ENCODE measurements at places on chromosomes 4 and X.

GRCh38 chrX:49247916-49248811 lies 12.9 kb downstream of the CCDC22 start:
- no peak for DNase-seq

- DNase-seq: no peak
Measured at GRCh38 chr4:88999392-88999930, 57.5 kb downstream of the FAM13A start.

DNA sequence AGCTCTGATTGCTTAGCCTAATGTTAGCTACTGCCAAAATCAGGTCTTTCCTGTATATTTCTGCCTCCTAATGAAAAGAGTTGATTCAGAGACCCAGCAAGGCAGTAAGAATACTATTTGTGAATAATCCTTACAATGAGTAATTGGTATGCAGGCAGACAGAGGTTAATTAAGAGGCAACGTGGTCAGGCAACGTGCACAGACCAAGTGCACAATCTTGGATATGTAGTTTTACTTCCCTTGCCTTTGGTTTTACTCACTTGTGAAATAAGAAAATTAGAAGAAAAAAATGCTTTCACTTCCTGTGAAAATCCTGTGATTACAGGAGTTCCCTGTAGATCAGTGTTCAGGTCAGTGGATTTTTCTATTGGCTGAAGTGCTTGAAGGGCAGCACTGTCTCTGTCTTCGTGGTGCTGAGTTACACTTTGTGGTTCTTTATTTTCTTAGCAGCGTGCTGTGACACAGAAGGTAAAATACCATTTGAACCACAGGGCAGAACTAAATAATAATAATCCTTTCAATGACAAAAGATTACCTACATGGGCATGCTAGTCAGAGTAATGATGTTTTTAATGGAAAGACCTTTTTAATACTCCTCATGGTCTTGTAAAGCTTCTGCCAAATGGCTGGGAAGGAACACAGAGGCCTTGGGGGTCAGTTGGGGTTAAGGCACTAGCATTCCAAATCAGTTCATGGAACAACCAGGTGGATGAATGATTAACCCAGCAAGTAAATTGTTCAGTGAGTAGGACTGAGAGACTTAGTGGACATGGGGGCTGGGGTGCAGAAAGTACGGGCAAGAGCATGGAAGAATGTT lies 430.9 kb downstream of the MAPK10 start:
- no peak for DNase-seq

DNA sequence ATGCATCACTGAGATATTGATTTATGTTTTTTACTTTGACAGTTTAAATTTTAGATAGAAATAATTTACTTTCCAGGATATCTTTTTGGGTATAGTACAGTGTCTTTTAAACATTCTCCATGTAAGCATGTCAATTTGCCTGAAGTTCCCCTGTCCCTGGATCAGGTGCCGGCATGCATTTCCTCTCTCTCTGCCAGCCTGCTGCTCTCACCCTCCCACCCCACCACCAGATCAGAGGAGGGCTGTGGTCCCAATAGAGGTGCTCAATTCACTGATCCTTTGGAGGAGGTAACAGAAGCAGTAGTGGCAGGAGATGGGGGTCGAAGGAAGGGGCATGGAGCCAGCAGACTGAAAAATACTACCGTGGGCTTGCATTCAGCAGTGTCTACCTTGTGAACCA lies 28.3 kb upstream of the DSPP start:
- DNase-seq: no peak

GRCh38 chr4:87525636-87526295 lies 3.4 kb downstream of the SPARCL1 start:
- no peak for DNase-seq

DNA sequence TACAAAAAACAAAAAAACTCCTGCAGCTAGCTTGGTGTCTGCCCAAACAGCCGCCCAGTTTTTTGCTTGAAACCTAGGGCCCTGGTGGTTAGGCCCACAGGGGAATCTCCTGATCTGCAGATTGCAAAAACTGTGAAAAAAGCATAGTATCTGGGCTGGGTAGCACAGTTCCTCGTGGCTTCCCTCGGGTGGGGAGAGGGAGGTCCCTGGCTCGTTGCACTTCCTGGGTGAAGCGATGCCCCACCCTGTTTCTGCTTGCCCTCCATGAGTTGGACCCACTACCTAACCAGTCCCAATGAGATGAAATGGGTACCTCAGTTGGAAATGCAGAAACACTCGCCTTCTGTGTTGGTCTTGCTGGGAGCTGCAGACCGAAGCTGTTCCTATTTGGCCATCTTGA lies 18.6 kb upstream of the BRWD3 start:
- no peak for DNase-seq

DNA sequence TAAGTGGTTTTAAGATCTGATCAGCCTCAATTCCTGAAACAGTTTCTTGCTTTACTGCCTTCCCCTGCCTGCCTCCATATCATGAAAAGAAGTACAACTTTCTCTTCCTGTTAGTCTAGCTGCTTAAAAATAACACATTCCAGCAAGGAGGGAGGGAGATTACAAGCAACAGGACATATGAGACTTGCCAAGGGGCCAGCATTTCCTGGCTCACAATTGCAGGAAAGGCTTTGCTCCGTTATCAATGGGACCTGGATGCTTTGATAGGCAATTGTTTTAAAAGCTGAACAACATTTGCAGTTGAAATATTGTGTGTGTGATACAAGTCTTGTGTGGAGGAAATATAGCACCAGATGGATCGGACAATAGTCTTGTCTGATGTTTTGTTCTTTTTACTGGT lies 425.0 kb downstream of the FAT4 start:
- DNase-seq: no peak

DNA sequence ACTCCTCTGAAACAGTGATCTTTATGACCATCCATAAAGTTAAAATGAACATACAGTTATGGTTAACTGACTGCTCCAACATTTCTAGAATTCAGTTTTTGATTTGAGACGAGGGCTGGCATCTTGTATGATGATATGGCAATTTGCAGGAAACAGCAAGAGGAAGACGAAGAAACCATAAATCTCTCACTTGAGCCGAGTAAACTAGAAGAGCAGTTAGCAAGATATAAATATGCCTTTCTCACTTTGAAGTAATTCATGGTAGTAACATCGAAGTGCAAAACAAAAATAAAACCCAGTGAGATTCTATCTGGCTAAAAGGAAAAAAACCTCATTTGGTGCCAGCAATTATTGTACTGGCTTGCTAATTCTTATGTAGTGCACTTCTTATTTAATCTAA lies 139.0 kb upstream of the SPRY1 start:
- DNase-seq: no peak

DNA sequence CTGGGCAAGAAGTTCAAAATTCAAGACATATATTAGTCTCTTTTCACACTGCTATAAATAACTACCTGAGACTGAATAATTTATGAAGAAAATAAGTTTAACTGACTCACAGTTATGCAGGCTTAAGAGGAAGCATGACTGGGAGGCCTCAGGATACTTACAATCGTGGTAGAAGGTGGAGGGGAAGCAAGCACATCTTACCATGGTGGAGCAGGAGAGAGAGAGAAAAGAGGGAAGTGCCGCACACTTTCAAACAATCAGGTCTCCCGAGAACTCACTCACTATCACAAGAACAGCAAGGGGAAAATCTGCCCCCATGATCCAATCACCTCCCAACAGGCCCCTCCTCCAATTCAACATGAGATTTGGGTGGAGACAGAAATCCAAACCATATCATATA lies 273.3 kb upstream of the RASGEF1B start:
- no peak for DNase-seq

GRCh38 chr4:42658261-42658660 lies 1.4 kb upstream of the ATP8A1 start:
- DNase-seq: no peak

- DNase-seq: no peak
Measured at GRCh38 chrX:116872931-116873330, 410.2 kb upstream of the CT83 start.

DNA sequence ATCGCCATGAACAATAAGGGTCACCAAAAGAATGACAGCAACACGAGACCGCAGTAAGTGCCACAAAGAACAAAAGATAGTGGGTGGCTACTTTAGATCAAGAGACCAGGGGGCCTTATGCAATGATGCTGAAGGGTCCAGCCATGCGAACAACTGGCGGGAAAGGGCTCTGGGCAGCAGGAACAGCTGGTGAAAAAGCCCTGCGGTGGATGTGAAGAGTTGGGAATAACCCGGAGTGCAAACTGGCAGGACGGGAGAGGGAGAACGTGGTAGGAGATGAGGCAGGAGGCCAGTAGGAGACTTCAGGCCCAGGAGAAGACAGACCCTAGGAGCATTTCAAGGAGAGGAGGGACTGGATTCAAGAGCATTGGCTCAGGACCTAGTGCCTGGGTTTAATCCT lies 120.2 kb downstream of the AFAP1 start:
- no peak for DNase-seq

DNA sequence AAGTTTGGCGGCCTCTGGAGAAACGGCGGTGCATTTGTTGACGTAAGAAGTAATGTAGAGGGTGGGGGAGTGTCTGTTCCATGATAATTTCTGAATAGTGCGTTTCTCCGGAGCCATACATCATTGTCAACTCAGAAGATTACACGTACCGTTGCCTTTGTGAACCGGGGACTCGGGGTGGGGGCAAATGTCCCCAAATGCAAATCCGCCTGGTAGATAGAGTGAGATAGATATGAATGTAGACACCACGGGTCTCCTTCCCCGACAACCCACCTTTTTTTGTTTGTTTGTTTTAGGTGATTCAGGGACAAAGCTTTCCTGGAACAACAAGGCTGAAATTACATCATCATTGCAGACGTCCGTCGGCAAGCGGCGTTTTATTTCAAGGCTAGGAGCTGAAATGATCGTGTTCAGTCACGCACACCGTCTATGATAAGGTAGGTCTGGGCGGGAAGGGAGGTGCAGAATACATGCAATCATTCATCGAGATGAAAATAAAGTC lies 96.0 kb upstream of the PPP2R3B start:
- no peak for DNase-seq

DNA sequence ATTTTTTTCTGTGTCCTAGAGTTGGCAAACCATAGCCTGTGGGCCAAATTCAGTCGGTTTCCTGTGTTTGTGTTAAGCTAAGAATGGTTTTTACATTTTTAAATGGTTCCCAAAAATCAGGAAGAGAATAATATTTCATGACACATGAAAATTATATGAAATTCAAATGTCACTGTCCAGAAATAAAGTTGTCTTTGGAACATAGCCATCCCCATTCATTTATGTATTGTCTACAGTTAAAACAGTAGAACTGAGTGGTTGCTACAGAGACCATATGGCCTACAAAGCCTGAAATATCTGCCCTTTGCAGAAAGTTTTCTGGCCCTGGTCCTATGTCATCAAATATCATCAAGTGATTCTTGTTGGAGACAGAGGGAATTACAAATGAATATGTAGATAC lies 15.5 kb downstream of the FRMPD4 start:
- no peak for DNase-seq

DNA sequence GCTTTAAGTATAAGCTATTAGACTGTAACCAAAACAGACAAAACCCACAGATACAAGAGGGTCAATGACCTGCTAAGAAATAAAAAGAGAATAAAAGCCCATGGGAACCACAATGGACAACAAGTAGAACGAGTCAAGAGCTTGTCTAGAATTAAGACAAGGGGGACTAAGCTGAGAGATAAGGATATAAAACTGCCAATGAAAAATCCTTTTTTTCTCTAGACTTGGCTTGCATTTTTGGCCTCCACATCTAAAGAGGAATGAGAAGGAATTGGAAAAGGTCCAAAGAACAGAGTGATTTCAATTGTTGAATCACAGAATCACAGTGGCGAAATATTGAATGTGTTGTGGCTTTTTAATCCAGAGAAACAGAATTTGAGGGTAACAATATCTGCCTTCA lies 135.7 kb downstream of the QDPR start:
- DNase-seq: no peak

DNA sequence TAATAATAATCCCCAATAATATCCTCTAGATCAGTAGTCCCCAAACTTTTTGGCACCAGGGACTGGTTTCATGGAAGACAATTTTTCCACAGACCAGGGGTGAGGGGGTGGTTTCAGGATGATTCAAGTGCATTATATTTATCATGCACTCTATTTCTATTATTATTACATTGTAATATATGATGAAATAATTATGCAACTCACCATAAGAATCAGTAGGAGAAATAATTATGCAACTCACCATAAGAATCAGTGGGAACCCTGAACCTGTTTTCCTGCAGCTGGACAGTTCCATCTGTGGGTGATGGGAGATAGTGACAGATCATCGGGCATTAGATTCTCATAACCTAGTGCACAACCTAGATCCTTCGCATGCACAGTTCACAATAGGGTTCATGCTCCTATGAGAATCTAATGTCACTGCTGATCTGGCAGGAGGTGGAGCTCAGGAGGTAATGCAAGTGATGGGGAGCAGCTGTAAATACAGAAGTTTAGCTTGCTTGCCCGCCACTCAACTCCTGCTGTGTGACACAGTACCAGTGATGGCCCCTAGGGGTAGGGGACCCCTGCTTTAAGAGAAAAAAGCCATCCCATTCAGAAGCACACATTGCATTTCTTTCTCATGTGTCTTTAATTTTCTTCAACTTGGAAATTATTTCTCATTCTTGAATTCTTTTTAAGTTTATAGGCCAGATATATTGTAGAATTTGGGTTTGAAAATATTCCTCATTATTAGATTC lies 16.0 kb upstream of the SH3RF1 start:
- no peak for DNase-seq

DNA sequence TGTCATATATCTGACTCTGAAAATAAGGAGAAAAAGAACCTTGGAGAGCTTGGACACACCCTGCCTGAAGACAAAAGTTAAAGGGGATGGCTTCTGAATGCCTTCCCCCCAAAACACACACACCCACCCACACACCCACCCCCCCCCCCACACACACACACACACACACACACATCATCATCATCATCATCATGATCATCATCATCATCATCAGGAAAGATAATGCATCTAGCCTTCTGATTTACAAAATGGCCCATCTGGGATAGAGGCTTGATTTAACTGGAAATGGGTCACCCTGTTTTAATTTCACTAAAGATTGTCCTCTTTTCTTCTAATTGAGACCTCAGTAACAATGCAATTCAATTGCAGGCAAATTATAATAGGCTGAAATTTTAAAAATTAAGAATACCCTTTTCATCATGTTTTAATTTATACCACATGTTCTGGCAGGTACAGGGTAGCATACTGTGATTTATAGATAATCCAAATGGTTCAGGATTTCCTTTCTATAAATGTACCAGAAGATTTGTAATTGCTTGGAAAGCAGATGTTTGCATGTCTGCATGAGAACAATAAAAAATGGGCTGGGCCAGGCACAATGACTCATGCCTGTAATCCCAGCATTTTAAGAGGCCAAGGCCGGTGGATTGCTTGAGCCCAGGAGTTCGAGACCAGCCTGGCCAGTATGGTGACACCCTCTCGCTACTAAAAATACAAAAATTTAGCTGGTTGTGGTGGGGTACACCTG lies 56.5 kb downstream of the TRIM2 start:
- no peak for DNase-seq
